ENCODE measurements at places on chromosomes 7 and 10.

- DNase-seq, result no peak
These were observed 66.4 kb downstream of the ST8SIA6 start for GRCh38 chr10:17387861-17388503.

DNA sequence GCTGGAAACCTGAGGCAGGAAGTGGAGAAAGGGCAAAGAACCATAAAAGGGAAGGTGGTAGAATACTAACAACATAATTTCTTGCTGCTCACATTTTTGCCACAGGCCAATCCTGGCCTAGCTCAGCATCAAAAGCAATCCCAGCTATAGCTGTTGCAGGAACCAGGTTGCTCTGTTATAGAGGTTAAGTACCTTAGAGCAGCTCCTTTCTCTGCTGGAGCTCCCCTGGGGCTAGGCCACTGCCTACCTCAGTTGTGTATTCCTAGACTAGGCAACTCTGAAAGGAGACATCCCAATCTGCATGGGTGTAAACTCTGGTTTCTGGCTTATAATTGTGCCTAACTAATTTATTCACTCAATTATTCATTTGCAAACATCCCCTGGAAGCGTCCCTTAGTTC lies 108.4 kb downstream of the ZNF365 start:
- no peak for DNase-seq

DNA sequence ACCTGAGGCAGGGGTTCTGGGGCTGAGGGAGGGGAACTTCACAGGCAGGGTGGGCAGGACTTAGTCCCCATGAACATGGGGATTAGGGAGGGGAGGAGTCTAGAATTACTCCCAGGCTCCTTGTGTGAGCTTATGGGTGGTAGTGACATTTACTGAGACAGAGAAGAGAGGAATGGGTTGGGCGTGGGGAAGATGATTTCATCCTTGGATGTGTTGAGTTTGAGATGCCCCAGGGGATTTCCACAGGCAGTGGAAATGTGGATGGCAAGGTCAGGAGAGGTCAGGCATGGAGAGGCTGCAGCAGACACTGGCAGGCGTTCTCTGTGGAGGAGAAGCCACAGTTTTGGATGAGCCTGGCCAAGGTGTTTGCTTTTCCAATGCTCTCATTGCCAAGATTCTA lies 26.4 kb upstream of the GSDME start:
- no peak for DNase-seq

DNA sequence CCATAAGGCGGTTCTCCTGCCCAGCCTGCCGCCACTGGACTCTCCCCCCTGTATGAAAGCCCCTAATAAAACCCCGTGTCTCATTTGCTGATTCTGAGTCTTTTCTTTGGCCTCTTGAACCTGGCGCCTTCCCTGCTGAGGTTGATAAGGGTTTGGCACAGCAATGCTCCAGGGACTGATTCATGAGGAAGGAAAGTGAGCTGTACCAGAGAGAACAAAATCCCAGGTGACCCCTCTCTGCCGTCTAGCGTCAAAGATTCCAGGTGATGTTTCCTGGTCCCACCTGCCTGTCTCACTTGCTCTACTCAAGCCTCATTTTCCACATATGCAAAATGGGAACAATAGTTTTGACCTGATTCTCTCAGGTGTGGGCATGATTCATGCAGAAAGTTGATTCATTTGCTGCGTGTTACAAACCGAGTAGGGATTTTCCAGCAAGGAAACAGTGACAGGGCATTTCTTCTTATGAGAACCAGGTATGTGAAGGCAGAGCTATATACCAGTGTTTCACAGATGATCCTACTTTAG lies 730.6 kb upstream of the IGFBP3 start:
- DNase-seq, result no peak

- DNase-seq, result no peak
These were observed 127.8 kb downstream of the PLPP4 start for GRCh38 chr10:120584786-120585185.

DNA sequence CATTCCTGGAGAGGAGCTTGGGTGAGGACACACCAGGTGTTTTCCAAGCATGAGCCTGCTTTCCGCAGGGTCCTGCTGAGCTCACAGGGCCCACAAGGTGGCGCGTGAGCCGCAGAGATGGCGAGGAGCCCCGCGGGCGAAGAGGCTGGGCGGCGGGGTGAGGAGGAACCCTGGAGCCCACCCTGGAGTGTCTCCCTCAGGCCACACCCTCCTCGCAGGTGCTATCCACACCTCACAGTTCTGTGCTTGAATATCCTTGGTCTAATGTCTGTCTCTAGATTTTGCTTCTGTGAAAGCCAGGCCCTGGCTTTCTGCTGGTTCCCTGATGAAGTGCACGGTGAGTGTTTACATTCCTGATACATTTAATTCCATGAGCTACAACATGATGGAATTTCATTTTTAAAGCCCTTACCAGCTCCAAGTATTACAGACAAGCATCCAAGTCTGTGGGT lies 433.6 kb downstream of the ACTR3B start:
- DNase-seq, result no peak

DNA sequence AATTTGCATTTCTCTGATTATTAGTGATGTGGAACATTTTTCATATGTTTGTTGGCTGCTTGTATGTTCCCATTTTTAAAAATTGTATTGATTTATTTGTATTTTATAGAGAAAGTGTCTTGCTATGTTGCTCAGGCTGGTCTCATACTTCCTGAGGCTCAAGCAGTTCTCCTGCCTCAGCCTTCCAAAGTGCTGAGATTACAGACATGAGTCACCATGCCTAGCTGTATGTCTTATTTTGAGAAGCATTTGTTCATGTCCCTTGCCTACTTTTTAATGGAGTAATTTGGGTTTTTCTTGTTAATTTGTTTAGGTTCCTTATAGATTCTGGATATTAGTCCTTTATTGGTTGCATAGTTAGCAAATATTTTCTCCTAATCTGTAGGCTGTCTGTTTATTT lies 214.2 kb upstream of the KAT6B start:
- no peak for DNase-seq

GRCh38 chr10:22646388-22646853 lies 68.0 kb downstream of the PIP4K2A start:
- no peak for DNase-seq

DNA sequence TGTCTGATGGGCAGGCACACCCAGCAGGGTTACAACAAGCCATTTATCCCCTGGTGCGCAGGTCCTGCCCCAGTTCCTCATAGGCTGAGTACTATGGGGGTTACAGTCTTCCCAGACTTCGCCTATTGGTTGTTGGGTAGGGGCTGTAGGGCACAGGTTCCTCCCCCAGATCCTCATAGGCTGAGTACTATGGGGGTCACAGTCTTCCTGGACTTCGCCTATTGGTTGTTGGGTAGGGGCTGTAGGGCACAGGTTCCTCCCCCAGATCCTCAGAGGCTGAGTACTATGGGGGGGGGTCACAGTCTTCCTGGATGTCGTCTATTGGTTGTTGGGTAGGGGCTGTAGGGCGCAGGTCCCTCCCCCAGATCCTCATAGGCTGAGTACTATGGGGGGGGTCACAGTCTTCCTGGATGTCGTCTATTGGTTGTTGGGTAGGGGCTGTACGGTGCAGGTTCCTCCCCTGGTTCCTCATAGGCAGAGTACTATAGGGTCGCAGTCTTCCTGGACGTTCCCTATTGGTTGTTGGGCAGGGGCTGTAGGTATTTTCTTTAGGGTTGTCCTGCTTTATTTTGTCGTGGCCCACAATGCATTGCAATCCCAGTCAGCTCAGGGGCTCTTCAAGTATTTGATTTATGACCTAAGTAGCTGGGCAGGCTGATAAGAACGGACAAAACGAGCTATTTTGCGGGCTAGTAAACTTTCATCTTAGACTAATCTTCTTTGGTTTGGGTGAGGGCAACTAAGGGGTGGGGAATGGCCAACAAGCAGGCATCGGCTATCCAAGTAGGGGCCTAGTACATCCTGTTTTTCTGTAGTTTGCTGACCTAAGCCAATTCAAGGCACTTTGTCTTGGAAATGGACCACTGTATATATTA lies 3.4 kb downstream of the LRRC27 start:
- no peak for DNase-seq

DNA sequence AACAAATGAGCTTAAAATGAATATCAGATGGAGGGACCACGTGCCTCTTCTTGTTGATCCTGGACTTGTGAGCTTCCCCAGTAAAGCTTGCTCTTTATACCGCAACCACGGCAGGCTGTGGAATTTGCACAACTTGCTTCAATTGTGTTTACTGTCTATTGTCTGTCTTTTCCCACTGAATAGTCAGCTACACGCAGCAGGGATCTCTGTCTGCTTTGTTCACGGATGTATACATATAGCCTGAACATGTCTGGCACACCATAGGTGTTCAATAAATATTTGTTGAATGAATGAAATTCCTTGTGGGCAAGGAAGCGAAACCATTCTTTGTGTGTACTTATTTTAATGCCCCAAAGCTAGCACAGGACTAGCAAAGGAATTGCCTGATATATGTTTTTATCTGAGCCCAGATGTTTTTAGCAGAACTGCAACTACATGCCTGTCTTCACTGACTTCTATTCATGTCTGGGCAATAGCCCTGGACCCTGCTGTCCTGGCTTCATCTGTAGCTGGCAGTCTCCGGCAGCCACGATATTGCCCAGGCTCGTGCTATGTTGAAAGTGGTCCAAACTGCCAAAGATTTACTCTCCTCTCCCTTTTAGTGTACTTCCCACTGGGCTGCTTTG lies 29.9 kb upstream of the IFRD1 start:
- no peak for DNase-seq

- DNase-seq, result no peak
These were observed 235.4 kb downstream of the RNLS start for GRCh38 chr10:88347597-88348304.

DNA sequence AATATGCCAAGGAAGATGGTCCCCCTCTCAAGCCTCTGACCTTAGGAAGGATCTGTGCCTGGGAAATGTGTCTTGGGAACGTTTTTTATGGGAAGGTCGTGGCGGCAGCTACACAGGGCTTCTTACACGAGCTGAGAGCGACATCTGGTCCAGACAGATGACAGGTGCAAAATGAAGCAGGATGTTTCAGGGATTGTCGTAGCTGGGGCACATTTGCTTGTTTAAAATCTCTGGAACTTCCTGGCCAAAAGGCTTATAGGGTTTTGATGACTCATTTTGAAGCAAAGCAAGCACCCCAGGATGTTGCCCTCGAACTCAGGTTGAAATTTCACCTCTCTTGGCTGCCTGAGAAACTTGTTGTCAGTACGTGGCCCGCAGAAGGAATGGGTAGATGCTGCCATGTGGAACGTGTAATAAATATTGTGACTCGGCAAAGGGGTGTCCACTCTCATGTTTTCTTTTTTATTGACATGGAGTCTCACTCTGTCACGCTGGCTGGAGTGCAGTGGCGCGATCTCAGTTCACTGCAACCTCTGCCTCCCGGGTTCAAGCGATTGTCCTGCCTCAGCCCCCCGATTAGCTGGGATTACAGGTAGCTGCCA lies 117.5 kb downstream of the CAMK1D start:
- no peak for DNase-seq

- DNase-seq, result no peak
These were observed 692.7 kb downstream of the MAGI2 start for GRCh38 chr7:78760620-78761355.
